Activated T-cell treated with anti-CD3 and anti-CD28 coated beads, Interleukin-2, amount 50 U/mL, for 4 hours (primary cell): ENCODE measurements at places on chromosomes 2 and 18. TPM values are rescaled to one million over a fixed set of nuclear protein-coding genes. Genes with fewer than 3 reads are reported as not detected.

UGT1A3 gene
- not detected for total RNA-seq

EPAS1 gene
- 7.0 TPM for total RNA-seq

DSC3 gene
- not detected for total RNA-seq

VSNL1 gene
- not detected for total RNA-seq

TMEM163 gene
- total RNA-seq = 0.14 TPM

DNA sequence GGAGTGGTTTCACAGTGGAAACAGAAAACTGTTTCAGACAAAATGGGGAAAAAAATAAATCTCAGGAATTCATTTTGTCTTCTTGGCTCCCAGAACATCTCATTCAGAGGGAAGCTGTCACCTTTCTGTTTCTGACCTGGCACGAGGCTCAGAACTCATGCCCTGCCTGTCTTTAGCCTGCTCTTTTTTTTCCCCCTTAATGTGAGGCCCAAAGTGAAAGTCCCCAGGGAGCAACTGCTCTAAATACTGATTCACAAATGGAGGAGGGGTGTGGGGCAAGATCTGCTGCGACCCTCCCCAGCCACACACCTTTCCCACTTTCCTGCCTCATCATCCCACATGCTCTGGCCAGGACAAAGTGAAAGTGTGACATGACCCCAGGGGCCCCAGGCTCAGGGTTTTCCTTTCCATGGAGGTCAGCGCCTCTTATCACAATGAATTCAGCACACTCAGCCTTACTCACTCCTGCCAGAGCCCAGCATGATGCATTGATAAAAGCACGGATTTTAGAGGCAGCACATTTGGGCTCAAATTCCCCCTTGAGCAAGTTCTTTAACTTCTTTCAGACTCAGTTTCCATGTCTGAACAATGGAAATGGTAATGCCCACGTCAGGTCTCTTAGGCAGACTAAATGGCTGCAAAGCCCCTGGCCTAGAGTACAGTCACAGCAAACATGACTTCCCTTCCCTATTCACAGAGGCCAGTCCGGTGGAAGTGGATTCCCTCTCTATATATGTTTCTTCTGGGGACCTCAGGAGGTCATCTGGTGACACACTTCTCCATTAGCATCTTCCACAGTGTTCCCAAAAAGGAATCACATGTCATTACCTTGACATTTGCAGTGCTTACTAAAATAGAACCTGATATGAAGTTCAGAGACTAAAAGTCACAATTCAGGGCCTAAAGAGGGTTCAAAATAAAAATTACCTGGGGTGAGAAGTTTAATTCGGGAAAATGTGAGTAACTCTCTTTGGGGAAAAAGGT, 55.3 kb upstream of the TMEM163 start:
- DNase-seq = no peak

DNA sequence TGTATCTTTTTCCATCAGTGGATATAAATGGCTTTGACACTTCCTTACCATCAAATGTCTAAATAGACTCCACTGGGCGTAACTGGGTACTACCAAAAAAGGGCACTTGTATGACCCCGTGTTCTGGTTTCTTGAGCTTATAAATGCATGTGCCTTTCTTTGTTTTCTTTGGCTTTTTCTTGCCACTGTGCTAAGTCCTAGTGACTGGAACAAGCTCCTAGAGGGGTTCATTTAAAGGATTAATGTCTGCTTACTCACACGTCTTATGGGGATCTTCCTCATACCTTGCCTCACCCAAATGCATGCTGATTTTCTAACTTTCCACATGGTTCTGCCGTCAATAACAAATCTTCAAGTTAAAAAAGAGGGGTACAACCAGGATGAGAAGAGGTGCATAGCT, 19.8 kb upstream of the ZNF532 start:
- DNase-seq = no peak

- DNase-seq = no peak
Observed at GRCh38 chr18:34661464-34662087, 48.5 kb upstream of the DTNA start.
